CD4-positive, alpha-beta T cell treated with Interleukin-17A for 1 hour (primary cell): ENCODE measurements at places on chromosomes 6 and 20.

DNA sequence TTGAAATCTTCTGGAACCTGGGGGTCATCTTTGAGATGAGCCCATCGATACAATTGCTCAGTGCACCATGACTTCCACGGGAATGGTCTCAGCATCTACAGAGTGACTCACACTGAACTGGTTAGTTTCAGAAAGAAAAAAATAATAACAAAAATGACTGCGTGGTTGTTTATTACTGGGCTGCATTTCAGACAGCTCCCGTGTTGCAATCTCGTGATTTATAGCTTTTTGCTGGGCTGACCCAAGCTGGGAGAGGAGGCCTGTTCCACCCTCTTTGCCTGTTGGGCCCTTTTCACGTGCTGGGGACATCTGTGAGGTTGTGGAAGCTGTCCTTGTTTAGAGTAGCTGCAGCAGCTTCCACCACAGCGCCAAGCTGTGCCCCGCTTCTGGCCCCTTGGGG lies 225.5 kb downstream of the BMP7 start:
- no peak for DNase-seq

GRCh38 chr6:125947615-125948014 lies 9.0 kb upstream of the HINT3 start:
- DNase-seq = no peak

GRCh38 chr6:110520992-110521543 lies 44.7 kb upstream of the SLC22A16 start:
- no peak for DNase-seq

- no peak for DNase-seq
Observed at GRCh38 chr20:17935186-17935585, 33.4 kb downstream of the SNX5 start.
